ENCODE measurements at places on chromosomes 12 and 14. TPM values are rescaled to one million over a fixed set of nuclear protein-coding genes. Genes with fewer than 3 reads are reported as not detected.

Gene HSPA2
- 8.2 TPM for total RNA-seq

Gene ZNF10
- 5.8 TPM for total RNA-seq

- peak overlapping the region; percentile 89 for H3K27ac ChIP-seq
- DNase-seq: peak; percentile 98
- H3K4me1 ChIP-seq: peaks cover 41% of the 10 kb centered on the region
- no peaks in the 10 kb centered on the region for H3K36me3 ChIP-seq
- no peak overlapping the region for H3K4me3 ChIP-seq
- no peaks in the 10 kb centered on the region for H3K27me3 ChIP-seq
Observed at GRCh38 chr12:51886021-51886710, 1.7 kb upstream of the ANKRD33 start.

DNA sequence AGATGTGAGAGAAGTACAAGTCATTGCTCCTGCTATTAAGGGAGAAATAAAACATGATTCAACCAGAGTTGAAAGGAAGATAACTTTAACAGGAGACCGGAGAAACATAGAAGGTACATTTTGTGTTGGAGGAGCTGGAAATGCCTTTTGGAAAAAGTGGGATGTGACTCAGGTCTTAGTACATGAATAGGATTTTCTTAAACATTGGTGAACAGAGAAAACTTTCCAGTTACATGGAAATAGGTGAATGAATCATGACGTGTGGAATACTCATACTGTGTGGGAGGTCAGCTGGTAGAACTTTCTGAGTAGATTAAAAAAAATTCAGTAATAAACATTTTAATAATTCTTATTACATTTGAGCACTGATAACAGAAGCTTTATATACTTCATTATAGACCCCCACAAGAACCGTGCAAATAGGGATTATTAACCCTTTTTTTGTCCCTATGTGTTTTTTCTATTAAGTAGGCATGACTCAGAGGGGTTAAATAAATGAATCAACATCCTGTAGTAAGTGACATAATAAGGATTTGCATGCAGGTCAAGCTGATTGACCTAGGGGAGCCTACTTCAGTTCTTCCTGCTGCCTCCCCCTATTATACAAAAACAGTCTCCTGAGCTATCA is 710.5 kb downstream of the NOVA1 start:
- peaks cover 18% of the 10 kb centered on the region for H3K4me1 ChIP-seq
- H3K27me3 ChIP-seq: no peaks in the 10 kb centered on the region
- no peaks in the 10 kb centered on the region for H3K36me3 ChIP-seq
- peak; percentile 53 for DNase-seq

- no peaks in the 10 kb centered on the region for H3K27me3 ChIP-seq
- peaks cover 20% of the 10 kb centered on the region for H3K4me1 ChIP-seq
- peak; percentile 83 for DNase-seq
- H3K27ac ChIP-seq: peak overlapping the region; percentile 45
- no peaks in the 10 kb centered on the region for H3K36me3 ChIP-seq
Observed at GRCh38 chr12:22974865-22975264, 349.9 kb downstream of the ETNK1 start.

Gene KRT2
- total RNA-seq: not detected

- H3K4me1 ChIP-seq: no peaks in the 10 kb centered on the region
Observed at GRCh38 chr12:5768581-5769196, 176.4 kb downstream of the ANO2 start.

DNA sequence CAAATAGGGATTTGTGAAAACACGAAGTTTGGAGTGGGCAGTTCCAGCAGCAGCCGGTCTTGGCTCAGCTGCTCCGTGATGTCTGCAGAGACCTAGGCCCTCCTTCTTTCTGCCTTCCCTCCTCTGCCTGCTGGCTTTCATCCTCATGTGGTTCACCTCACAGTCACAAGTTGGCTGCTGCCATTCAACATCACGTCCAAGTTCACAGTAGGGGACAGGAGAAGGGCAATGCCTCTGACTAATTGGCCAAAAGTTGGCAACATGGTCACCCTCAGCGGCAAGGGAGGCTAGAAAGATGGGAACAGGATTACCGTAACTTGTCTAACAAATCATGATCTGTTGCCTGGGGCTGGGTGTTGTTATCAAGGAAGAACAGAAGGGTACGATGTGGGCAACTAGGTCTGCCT is 7.8 kb upstream of the CACNA2D4 start:
- DNase-seq: no peak
- no peak overlapping the region for H3K4me3 ChIP-seq
- H3K36me3 ChIP-seq: no peaks in the 10 kb centered on the region
- no peaks in the 10 kb centered on the region for H3K4me1 ChIP-seq
- H3K27me3 ChIP-seq: peaks cover 9% of the 10 kb centered on the region

DNA sequence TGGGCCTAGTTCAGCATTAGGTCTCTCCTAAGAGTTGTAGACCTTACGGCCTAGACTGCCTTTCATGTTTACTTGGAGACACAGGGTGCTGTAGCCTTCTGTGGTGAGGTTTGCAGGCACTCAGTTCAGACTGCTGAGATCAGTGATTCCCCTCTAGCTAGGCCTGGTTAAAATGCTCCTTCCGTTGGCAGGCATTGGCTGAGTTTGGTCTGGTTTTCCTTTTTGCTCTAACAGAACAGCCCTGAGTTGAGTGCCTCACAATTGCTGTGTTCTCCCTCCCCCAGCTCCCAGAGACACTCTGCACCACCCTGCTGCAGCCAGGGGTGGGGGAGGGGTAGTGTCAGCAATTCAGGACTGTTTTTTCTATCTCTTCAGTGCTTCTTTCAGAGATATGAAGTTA is 178.9 kb upstream of the DYRK2 start:
- no peaks in the 10 kb centered on the region for H3K4me1 ChIP-seq
- no peak overlapping the region for H3K27ac ChIP-seq
- no peaks in the 10 kb centered on the region for H3K27me3 ChIP-seq
- H3K4me3 ChIP-seq: no peak overlapping the region
- H3K36me3 ChIP-seq: no peaks in the 10 kb centered on the region

DNA sequence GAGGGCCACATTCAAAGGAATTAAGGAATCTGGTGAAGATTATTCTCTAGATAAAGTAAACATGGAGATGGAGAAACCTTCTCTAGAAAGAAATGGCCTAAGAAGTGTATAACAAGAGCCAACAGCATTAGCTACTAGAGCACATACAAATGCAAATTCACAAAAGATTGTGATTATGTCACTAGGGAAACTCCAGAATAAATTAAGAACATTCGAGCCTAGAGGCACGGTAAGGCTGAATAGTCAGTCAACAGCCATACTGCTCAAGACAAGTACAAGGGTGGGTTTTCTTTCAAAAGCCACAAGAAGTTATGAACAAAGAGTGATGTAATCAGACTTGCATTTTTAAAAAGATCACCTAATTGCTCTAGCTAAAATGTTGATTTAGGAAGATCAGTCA is 25.4 kb downstream of the PPP4R3A start:
- H3K36me3 ChIP-seq: peaks cover 12% of the 10 kb centered on the region
- DNase-seq: no peak
- H3K4me3 ChIP-seq: no peak overlapping the region
- peaks cover 4% of the 10 kb centered on the region for H3K4me1 ChIP-seq
- no peaks in the 10 kb centered on the region for H3K27me3 ChIP-seq

- H3K27me3 ChIP-seq: peaks cover 1% of the 10 kb centered on the region
- no peak overlapping the region for H3K27ac ChIP-seq
- DNase-seq: no peak
- H3K4me3 ChIP-seq: no peak overlapping the region
- no peaks in the 10 kb centered on the region for H3K4me1 ChIP-seq
Observed at GRCh38 chr12:3795066-3795465, 42.2 kb upstream of the CRACR2A start.

GRCh38 chr12:114876968-114877680 is 193.1 kb upstream of the TBX3 start:
- no peaks in the 10 kb centered on the region for H3K27me3 ChIP-seq
- DNase-seq: no peak
- H3K36me3 ChIP-seq: no peaks in the 10 kb centered on the region

GRCh38 chr14:99929601-99930000 is 135.6 kb upstream of the EVL start:
- no peaks in the 10 kb centered on the region for H3K4me1 ChIP-seq
- DNase-seq: no peak
- H3K27me3 ChIP-seq: no peaks in the 10 kb centered on the region
- H3K4me3 ChIP-seq: no peak overlapping the region

- H3K4me3 ChIP-seq: no peak overlapping the region
- no peak overlapping the region for H3K27ac ChIP-seq
- H3K27me3 ChIP-seq: no peaks in the 10 kb centered on the region
- DNase-seq: no peak
- no peaks in the 10 kb centered on the region for H3K36me3 ChIP-seq
Observed at GRCh38 chr14:100782516-100783320, 43.2 kb upstream of the MEG3 start.

GRCh38 chr12:105382771-105383622 is 52.5 kb downstream of the C12orf75 start:
- H3K4me3 ChIP-seq: peak overlapping the region; percentile 62
- no peaks in the 10 kb centered on the region for H3K36me3 ChIP-seq
- peak overlapping the region; percentile 73 for H3K27ac ChIP-seq
- DNase-seq: peak; percentile 84

DNA sequence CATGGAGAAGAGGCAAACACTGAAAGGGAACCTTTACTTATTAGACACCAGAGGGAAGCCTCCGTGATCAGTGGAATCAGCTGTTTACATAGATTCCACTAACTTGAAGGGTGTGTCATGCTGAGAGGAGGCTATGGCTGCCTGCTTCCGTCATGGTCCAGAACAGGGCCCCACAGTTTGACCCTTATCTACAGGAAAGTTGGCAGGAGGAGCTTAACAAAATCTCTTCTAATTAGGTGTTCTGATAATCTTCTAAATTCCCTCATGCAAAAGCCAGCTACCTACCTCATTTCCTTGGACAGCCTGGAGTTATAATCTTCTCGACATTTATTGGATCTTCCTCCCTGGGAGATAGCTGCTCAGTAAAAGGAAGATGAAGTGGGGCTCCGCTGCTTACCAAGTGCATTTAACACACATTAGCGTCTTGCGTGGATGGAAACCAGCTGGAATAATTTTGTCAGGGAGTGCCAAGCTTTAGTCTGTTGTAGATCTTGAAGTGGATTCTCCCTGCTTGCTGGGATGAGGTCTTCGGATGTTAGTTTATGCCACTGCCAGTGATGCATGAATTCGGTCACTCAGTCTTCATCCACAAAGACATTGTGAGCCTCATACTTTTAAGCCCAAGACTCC is 171.0 kb downstream of the PAH start:
- no peak overlapping the region for H3K27ac ChIP-seq
- H3K36me3 ChIP-seq: no peaks in the 10 kb centered on the region
- no peak overlapping the region for H3K4me3 ChIP-seq
- no peaks in the 10 kb centered on the region for H3K27me3 ChIP-seq
- H3K4me1 ChIP-seq: no peaks in the 10 kb centered on the region

GRCh38 chr14:35949920-35950513 is 123.9 kb downstream of the BRMS1L start:
- H3K4me3 ChIP-seq: no peak overlapping the region
- H3K27ac ChIP-seq: no peak overlapping the region
- DNase-seq: no peak
- H3K36me3 ChIP-seq: no peaks in the 10 kb centered on the region

DNA sequence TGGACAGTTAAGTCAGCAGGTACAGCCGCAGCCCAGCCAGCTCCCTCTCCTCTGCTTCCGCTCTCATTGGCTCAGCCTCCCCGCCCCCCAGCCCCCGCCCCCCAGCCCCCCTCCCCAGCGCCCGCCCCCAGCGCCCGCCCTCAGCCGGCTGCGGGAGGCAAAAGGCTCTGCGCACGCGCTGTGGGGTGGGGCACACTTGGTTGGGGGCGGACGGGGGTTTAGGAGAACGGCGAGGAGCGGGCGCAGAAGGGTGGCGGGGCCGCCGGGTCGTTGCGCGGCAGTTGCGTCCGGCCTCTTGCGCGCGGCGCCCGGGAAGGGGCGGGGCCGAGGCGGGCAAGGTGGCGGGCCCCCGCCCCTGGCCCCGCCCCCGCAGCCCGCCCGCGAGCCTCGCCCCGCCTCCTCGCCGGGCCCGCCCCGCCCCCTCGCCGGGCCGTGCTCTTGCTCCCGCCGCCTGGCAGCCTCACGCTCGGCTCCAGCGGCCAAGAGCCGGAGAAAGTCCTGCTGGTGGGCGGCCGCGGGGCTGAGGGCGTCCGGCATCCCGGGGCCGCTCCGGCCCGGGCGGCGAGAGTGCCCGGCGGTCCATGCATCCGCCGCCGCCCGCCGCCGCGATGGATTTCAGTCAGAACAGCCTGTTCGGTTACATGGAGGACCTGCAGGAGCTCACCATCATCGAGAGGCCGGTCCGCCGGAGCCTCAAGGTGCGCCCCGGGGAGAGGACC is at the start of gene PPP4R4:
Gene PPP4R4 (plus strand): TSS at position 438 of the 719 bp plus-strand sequence. CDS start 144 bp downstream, at position 582.
- H3K27ac ChIP-seq: no peak within 1 kb of the TSS
- H3K4me1 ChIP-seq: peaks cover 3% of the 10 kb centered on the region
- H3K36me3 ChIP-seq: no peaks in the 10 kb centered on the region
- peak; percentile 64 for DNase-seq
- peaks cover 61% of the 10 kb centered on the region for H3K27me3 ChIP-seq
- H3K4me3 ChIP-seq: peak within 1 kb of the TSS; percentile 39

- no peak overlapping the region for H3K27ac ChIP-seq
- H3K27me3 ChIP-seq: no peaks in the 10 kb centered on the region
- DNase-seq: no peak
- H3K4me3 ChIP-seq: no peak overlapping the region
- H3K36me3 ChIP-seq: peaks cover 2% of the 10 kb centered on the region
Observed at GRCh38 chr12:113852264-113852663, 113.9 kb downstream of the RBM19 start.

- no peak for DNase-seq
- peaks cover 3% of the 10 kb centered on the region for H3K4me1 ChIP-seq
- H3K36me3 ChIP-seq: no peaks in the 10 kb centered on the region
- peaks cover 83% of the 10 kb centered on the region for H3K27me3 ChIP-seq
- no peak overlapping the region for H3K4me3 ChIP-seq
Observed at GRCh38 chr14:36515105-36515593, 4.9 kb downstream of the NKX2-1 start.

GRCh38 chr12:26872625-26873024 is 39.6 kb upstream of the ITPR2 start:
- no peaks in the 10 kb centered on the region for H3K27me3 ChIP-seq
- H3K4me1 ChIP-seq: peaks cover 16% of the 10 kb centered on the region
- no peak overlapping the region for H3K4me3 ChIP-seq
- no peaks in the 10 kb centered on the region for H3K36me3 ChIP-seq
- DNase-seq: no peak
- no peak overlapping the region for H3K27ac ChIP-seq

DNA sequence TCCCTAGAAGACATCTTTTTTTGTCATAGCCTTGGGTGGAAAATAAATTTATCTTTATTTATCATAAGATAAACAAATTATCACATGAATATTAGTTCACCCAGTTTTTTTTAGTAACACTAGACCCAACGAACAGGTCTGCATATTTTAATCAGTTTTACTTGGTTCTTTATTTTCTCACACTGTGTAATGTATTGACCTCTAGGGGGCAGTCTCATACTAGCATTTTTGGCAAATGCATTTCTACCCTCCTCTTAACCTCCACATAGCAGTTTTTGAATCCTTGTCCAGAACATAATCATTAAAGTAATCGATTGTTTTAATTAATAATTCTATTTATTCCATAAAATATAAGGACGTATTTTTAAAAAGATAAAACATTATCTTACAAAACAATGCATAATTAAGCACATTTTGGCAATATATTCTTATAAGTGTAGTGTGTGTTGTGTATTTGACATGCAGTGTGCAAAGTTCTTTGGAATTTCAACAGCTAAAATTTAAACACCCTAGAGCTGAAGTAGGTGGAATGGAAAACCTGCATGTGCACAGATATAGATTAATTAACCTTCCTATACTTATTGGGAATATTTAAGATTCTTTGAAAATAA is 31.6 kb upstream of the PTPRQ start:
- H3K4me3 ChIP-seq: no peak overlapping the region
- no peaks in the 10 kb centered on the region for H3K4me1 ChIP-seq
- peak; percentile 56 for DNase-seq
- no peak overlapping the region for H3K27ac ChIP-seq
- no peaks in the 10 kb centered on the region for H3K36me3 ChIP-seq

GRCh38 chr12:67452119-67452805 is 183.1 kb downstream of the CAND1 start:
- H3K27me3 ChIP-seq: no peaks in the 10 kb centered on the region
- no peaks in the 10 kb centered on the region for H3K36me3 ChIP-seq
- DNase-seq: no peak
- H3K27ac ChIP-seq: no peak overlapping the region
- no peak overlapping the region for H3K4me3 ChIP-seq
- no peaks in the 10 kb centered on the region for H3K4me1 ChIP-seq
